ENCODE measurements at places on chromosomes 11 and 22.

- no peak for DNase-seq
These were observed 44.5 kb downstream of the NECTIN1 start for GRCh38 chr11:119684361-119685110.

DNA sequence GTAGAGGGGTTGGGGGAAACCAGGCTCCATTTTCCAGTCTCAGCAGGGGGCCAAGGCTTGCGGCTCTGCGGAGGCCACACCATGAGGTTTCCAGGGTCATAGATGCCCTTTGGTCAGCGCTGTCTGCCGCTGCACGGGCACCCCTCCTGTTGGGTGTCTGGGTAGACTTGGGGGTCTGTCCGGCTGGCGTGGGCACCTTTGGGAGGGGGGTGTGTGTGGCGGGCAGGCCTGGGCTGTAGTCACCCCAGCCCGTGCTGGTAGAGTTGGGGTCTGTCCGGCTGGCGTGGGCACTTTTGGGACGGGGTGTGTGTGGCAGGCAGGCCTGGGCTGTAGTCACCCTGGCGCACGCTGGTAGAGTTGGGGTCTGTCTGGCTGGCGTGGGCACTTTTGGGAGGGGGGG, 18.6 kb downstream of the LSP1 start:
- DNase-seq, result no peak

- DNase-seq, result no peak
These were observed 429 bp downstream of the SLC39A13 start for GRCh38 chr11:47408598-47409439.

- peak; percentile 36 for DNase-seq
These were observed 65.1 kb downstream of the ETS1 start for GRCh38 chr11:128522055-128522942.

GRCh38 chr11:36564376-36565030, 3.3 kb upstream of the RAG1 start:
- peak; percentile 46 for DNase-seq

Measured in dorsolateral prefrontal cortex (tissue), 122 donors.